ENCODE measurements at places on chromosomes 7 and 10.
A peak's percentile ranks its signal among the peaks of the same experiment; 100 is the strongest.

GRCh38 chr7:78279457-78279856 is 480.9 kb downstream of the PHTF2 start:
- no peak for DNase-seq

DNA sequence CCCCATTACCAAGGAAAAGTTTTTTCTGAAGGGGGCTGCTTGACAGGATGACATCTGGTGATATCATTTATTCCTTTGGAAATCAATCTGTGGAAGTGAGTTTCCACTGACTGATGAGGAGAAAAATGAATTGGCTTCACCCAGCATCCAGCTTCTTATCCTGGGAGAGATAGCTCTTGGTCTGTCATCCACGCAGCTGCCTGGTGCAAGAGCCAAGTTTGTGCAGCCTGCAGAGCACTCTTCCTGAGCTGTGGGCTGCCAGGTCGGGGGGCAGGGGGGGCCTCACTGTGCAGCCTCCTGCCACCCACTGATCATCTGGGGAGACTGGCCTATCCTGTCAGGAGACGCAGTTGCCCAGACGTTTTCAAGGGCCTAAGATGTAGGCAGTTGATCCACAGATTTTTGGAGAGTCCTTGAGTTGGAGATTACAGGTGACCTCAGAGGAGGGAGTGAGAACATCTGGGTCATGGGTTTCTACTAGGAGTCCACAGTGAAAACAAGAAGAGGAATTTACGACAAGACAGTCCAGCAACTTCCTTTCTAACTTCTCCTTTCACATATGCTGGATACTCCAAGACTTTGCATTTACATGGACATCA is 75.4 kb downstream of the EGFR start:
- DNase-seq: no peak

DNA sequence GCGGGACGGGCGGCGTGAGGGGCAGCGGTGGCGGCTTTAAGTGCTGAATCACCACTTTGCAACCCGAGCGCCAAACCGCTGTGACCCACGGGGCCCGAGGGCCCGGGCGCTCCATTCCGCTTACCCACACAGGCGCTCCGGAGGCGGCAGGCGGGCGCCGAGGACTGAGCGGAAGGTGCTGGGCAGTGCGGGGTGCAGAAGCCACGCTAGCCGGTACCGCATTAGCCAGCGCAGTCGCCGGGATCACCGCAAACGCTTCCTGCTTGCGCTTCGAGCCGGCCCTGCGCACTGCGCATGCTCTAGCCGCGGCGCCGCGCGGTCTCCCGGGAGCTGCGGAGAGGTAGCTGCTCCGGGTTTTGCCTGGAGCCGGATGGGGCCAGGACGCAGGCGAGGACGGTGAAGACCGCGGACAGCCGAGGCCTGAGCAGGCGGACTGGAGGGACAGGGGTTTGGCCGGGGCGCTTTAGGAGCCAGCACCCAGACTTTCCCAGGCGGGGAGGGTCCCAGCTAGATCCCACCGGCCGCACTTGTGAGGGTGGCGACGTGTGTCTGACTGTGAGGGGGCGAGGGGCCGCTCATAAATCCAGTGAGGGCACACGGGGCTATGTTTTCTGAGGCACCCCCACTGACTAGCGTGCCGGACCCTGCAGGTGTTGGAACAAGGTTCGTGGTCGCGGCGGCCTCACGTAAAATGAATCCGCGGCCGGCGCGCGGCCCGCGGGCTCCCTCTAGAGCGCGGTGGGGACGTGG is at the start of gene IDE:
TSS of gene IDE (minus strand) at position 296 of the 750 bp plus-strand sequence. CDS start at position 222, 74 bp downstream.
- peak; percentile 85 for DNase-seq

- no peak for DNase-seq
Measured at GRCh38 chr10:69181433-69181832, 1.4 kb downstream of the SUPV3L1 start.

DNA sequence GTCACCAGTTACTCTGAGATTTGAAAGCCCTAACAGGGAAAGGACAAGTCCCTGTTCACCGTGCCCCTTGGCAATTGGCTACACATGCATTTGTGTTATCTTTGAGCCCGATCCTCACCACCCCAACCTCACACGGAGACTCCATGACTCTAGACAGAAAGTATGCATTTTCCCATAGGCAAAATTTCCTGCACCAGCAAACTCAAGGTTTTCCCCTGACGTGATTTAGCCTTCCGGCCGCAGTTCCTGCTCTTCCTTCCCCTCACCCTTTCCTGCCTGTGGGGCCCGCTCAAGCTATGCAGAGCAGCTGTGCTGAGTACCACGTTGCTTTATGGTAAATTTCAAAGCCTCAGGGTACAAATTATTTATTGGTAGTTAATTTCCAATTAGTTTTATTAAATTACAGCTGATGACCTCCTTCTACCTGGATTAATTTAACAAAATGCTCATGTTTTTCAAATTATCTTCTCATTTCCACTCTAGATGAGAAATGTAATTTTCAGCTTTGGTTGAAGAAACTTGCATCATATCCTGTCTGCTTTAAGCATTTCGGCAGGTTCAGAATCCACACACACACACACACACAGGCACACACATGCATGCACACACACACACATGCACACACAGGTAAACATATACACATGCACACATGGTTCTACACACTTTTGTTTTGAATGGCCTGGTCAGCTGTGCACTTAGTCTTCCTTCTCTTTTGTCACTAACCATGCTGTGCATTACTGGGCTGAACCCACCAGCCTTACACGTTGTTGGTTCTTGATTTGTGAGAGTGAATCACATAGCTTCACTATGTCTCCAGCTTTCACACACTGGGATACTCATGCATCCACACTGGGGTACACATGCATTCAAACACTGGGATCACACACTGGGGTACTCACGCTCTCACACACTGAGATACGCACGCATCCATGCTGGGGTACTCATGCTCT is 283.1 kb upstream of the PITRM1 start:
- no peak for DNase-seq

- DNase-seq: no peak
Measured at GRCh38 chr7:112266595-112267270, 60.2 kb downstream of the ZNF277 start.

GRCh38 chr10:62068464-62068863 is 167.0 kb downstream of the ARID5B start:
- DNase-seq: no peak

DNA sequence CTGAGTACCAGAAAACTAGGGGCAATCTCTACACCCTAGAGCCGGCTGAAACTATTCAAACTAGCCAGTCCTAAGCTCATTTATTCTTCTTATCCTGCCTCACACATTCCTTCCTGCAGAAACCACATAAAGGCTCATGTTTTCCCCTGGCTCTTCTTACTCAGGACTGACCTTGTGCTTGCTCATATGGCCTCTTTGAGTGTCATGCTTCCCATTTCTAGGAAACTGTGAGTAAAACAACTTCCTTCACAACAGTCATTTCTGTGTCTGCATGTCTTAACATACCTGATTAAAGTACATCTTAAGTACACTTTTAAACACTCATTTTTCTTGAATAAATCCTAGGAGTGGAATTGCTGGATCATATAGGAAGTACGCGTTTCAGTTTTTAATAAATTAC is 52.3 kb upstream of the KIAA1217 start:
- DNase-seq: no peak

DNA sequence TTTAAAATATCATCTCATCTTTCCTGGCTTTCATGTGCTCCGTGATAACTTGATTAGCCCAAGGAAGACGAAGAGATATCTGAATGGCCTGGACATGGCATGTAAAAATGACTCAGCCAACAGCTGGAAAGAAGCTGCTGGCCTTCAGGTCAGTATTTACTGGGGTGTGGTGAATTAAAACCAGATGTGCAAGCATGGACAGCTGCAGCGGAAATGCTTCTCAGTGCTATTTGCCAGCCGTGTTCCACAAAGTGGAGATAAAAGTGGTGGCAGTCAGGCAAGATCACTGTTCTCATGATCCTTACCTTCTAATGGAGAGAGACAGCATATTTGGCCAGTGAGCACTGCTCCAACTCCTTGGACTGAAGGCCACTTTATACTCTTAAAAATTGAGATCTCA is 203.1 kb upstream of the VSTM2A start:
- no peak for DNase-seq

GRCh38 chr10:104273286-104273685 is 4.3 kb downstream of the GSTO2 start:
- DNase-seq: no peak

DNA sequence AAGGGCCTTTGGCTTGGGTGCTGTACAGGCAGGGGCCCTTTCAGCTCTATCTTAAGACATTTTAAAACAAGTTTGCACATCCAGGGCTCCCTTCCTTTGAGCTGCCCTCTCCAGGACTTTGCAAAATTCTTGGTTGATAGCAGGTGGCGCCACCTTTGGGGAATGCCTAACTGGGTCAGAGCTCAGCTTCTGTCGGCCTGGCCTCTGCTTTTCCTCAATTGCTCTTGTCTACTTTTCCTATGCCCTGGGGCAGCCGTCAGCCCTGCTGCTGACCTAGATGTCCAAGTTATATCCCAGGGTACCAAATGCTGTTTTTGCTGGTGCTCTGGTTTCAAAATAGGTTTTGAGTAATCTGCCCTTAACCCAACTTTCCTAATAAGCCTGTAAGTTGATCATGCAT is 65.8 kb downstream of the APBB1IP start:
- no peak for DNase-seq

- no peak for DNase-seq
Measured at GRCh38 chr7:4931943-4932342, 27.0 kb downstream of the MMD2 start.

- DNase-seq: no peak
Measured at GRCh38 chr7:47581438-47581803, 490 bp downstream of the TNS3 start.

- DNase-seq: no peak
Measured at GRCh38 chr10:105743343-105744056, 1102.4 kb downstream of the SORCS3 start.

DNA sequence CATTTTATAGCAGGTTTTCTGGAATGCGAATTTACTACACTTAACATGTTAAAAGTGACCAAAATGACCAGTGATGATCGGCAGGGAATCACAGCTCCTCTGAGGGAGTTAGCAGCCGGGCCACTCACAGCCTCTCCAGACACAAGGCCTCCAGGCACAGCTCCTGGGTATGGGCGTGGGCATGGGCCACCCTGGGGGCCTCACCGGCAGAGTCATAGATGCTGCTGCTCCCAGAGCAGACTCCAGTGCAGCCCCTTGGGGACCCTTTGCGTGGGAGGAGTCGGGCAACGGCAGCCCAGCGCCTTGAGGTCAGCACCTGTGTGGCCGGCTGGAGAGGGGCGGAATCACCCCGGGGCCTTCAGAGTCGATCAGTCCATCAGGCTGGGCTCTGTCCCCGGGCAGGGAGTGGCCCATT is 8.6 kb downstream of the KNDC1 start:
- DNase-seq: no peak

DNA sequence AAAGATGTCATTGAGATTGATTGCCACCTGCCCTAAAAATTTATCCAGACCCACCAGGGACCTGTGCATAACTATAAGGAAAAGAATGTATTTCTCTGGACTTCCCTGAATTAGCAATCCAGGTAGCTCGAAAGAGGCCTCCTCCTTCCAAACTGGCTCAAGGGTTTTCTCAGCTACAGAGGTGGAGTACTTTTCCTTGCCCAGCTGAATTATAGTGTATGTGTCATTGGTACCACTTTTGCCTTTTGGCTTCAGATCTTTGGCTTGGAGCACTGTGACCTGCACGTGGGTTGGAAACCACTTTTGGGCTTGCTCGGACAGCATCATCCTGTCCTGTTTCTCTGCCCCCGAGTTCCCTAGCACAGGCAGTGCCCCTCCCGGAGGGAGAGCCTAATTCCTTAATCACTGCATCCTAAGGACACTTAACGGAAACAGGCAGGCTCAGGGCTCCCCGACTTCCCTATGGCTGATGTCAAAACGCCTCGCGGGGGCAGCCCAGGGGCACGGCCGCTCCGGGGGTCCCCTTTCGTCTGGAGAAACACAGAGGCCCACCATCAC is 825 bp downstream of the RAB11FIP2 start:
- DNase-seq: peak; percentile 15

Measured in activated T-cell treated with anti-CD3 and anti-CD28 coated beads, Interleukin-2, amount 50 U/mL, for 72 hours (primary cell).